Right ventricle myocardium inferior (tissue), 1 donor: ENCODE measurements at places on chromosomes 7 and 10.

- DNase-seq: no peak
Observed at GRCh38 chr7:102284399-102284798, 2.3 kb upstream of the SH2B2 start.

- no peak for DNase-seq
Observed at GRCh38 chr10:58178811-58179210, 88.9 kb downstream of the IPMK start.

DNA sequence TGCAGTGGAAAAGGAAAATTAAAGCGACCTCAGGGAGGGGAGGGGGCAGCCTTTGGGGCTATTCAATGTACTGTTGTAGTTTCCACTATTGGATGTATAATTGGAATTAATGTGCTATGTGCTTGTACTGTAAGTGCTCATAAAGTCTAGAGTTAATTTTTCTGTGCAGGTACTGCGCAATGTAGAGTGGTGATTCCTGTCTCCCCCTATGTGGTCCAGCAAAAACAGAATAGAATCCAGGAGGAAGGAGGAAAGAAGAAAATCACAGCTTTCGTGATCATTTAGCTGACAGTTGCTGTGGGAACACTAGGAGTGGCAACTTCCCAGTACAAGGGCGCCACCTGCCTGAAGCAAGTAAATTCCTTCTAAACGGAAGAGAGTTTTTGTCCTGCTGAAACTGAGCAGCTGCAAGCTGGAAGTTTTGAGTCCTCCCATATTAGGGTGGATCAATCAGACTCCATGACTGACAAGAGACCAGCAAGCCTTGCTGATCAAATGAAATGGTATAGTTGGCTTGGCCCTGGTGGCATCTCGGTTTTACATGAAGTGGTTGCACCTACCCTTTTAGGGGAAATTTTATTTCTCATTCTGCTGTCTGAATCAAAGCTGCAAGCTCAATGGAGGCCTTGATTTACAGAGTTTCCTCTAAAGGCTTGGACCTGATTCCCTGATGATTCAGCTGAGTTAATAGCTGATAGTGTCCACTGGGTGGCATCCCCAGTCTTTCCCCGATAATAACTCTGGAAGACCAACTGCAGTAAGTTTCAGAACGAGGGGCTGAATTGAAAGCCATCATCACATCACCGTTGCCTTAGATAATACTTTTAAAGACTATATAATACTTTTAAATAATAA lies 299.8 kb downstream of the HGF start:
- no peak for DNase-seq

- DNase-seq: no peak
Observed at GRCh38 chr7:51451751-51452476, 135.3 kb upstream of the COBL start.

DNA sequence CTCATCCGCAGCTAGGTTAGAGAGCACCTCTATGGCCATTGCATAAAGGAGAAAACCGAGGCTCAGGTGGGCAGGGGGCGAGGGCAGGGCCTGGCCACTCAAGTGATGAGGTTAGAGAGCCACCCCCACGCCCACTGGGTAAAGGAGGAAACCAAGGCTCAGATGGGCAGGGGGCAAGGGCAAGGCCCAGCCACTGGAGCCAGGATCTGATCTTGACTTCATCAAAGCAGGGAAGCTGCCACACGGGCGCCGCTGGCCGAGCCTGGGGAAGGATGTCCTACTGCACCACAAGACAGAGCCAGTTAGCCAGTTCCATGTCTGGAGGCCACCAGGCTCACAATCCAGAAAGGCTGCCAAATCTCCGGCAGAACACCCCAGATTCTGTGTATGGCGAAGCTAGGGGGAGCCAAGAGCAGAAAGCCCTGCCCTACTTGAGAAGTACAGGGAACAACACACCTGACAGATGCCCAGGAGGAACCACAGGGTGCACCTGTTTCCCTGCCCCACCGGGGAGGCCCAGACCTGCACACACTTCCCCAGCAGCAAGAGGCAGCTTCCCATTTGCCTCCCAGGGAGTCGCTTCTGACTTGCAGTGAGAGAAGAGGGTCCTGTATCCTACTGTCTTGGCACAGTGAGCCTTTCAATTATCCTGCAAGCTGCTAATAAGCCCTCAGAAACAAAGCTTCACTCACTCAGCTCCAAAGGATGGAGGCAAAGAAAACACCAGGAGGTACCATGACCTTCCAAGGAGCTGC lies 101.9 kb downstream of the TNS3 start:
- DNase-seq: no peak

DNA sequence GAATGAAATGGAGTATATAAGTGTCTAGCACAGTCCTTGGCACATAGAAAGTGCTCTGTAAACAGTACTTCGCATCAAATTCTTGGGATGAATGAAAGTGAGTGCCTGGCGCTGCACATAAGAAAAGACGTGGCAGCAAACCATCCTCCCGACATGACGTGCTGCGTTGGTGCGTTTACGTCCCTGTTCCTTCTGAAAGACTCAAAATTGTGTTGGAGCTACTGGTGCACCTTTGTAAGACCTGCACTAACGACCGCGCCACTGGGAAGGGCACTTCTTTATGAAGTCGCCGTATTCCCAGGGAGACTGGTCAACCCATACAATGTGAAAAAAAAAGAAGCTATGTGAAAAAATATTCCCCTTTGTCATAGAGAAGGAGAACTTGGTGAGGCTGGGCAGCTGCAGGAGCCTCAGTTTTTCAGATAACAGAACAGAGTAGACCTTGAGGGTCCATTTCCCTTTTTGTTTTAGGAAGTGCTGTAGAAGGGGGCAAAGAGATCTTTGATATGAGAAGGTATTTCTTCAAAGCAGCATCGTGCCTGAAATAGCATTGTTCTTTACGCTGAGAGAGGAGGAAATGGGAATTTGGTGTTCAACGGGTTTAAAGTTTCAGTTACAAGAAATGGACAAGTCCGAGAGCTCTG lies 91.7 kb downstream of the PTPRE start:
- DNase-seq: no peak

DNA sequence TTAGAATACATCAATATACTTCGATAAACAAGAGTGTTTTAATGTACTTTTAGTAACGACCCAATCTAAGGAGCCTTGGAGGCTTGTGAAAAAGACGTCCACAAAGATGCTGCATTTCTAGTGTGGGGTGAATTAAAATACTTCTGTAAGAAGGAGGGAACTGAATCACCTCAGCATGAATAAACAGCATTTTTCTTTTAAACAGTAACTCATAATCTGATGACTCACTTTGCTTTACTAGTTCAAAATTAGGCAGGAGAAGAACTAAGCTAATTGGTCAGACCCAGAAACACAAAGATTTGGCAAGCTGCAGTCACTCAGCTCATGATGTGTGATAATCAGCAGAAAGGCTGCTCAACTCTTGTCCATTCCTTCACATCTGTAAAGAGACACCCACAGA lies 24.2 kb downstream of the NCOA4 start:
- no peak for DNase-seq

GRCh38 chr7:106978425-106979420 lies 65.8 kb upstream of the PRKAR2B start:
- DNase-seq: no peak

GRCh38 chr7:69873512-69873911 lies 275.2 kb downstream of the AUTS2 start:
- no peak for DNase-seq

- no peak for DNase-seq
Observed at GRCh38 chr10:23694921-23695824, 256.3 kb downstream of the OTUD1 start.

GRCh38 chr10:11145495-11145855 lies 127.8 kb downstream of the CELF2 start:
- DNase-seq: no peak

DNA sequence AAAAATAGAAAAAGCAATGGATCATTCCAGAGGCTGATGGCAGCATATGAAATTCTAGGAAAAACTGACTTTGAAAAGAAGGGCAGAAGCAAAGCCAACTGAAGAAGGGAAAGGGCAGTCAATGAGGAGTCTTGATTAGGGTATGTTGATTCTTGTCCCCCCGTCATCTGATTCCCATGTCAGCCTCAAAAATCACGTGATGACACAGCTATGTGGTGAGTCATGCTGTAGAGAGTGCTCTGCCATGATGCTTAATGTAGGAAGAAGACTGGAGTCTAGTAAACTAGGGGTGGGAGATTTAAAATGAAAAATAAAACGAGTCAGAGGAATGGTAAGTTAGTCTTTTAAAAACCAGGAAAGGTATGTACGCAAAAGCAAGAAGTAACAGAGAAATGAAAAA lies 3.9 kb upstream of the POU6F2 start:
- DNase-seq: no peak

GRCh38 chr7:2612445-2613097 lies 19.2 kb upstream of the TTYH3 start:
- DNase-seq: no peak

DNA sequence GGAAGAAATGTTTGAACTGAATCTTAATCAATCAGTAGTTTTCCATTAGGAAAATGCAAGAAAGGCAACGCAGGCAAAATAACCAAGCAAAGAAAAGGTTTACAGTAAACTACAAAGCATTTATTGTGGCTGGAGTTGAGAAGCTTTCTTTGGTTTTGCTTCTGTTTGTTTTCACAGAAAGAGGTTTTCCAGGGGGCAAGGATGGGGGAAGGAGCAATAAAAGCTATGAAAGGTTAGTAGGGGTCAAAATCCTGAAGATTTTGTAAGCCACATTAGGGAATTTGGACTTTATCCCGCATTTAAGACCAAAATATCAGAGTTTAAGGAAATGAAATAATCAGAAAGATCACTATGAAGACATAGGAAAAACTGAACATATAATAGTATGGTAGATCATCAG lies 51.1 kb downstream of the NT5C2 start:
- DNase-seq: no peak

GRCh38 chr10:35606430-35606829 lies 1.3 kb downstream of the GJD4 start:
- DNase-seq: no peak

- DNase-seq: no peak
Observed at GRCh38 chr10:63498665-63499064, 22.5 kb upstream of the REEP3 start.

GRCh38 chr7:96300502-96300901 lies 21.4 kb downstream of the SLC25A13 start:
- no peak for DNase-seq

DNA sequence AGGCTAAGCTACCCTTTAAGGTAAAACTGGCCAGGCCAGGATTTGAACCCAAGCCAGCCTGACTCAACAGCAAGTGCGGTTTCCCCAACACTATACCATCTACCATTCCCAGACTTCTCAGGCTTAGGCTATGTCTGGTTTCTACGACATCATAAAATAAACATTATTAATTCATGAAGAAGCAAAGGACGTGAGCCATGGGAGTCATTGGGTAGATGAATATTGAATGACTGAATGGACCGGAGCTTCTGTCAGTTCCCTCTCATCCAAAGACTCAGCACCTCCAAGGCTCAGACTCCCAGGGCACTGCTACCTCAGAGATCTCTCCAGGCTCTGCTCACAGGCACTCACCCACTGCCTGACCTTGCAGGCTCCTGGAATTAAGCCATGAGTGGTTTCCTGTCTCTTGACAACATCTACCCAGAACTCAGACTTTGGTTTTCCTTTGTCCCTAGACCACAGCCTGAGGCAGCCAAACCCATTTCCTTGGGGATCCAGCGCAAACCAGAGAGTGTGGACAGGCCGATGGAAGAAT lies 64.6 kb upstream of the STEAP1B start:
- no peak for DNase-seq

DNA sequence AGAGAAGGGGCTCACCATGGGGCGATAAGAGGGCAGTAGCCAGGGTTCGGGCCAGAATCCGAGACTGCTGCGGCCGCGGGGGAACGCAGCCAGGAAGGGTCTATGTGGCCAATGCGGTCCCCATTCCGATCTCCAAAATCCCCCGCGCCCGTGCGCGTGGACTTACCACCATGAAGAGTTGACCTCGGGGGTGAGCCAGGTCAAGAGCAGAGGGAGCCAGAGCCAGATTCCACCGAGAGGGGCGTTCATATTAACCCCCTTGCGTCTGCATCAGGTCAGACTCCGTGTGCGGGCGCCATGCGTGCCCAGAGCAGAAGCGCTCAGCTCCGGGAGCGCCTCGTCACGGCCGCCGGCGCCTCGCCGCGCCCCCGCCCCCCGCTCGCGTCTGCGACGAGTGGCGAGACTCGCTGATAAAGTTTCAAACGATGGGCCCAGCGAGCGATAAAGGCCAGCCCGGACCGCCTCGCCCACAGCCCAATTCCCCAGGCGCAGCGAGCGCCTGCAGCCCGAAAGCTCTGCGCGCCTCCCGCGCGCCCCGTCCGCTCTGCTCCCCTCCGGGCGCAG lies at the start of gene WNT2:
Gene WNT2, minus strand, starts transcription at position 318 of the 564 bp plus-strand sequence. Its CDS starts 69 bp downstream, at position 249.
- peak; percentile 77 for DNase-seq

DNA sequence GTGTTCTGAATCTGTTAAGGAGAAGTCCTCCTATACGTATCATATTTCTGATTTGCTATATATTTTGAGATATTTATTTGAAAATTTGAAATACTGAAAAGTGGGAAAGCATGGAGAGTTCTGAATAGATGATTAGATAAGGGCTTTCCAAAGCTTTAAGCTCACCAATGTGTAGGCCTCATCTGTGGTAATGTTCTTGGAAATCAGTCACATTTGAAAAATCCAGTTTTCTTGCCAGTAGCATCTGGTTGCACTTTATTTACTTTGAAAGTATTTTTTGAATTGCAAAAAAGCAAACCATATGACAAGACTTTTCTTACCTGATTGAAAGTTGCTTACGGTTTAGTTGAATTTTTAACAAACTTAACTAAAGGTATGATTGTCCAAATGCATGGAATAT lies 21.7 kb downstream of the ADD3 start:
- DNase-seq: no peak

- no peak for DNase-seq
Observed at GRCh38 chr10:3025026-3025683, 42.2 kb upstream of the PFKP start.

- DNase-seq: no peak
Observed at GRCh38 chr10:77771851-77772250, 134.2 kb upstream of the KCNMA1 start.

DNA sequence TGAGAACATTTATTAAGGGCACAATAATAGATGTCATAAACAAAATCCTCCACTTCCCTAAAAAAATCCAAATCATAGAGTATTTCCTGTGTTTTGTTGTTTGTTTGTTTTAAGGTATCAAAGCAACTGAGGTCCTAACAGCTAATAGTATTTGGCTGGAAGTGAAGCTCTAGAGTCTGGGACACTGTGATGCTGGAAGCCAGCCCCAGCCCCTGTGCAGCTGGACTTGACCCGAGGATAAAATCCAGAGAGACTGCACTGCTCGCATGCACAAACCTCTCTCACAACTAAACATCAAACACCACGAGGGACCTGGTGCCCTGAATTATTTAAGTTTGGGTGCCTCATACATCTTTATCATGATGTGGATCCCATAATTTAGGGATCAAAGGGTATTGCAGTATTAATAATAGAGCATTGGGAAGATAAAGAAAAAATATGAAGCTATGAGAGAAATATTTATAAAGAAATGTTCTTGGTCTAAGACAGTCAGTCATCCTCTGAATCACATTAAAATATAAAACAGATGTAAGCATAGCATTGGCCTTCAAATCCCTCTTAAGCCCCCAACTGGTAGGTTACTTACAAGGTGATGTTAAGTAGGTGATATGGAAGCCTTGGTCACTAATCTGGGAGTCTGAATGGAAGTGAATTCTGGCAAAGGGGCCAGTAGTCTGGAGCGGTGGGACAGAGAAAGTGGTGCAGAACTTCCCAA lies 44.4 kb downstream of the CUBN start:
- no peak for DNase-seq
